Activated CD4-positive, CD25-positive, alpha-beta regulatory T cell treated with anti-CD3 and anti-CD28 coated beads, Interleukin-2, amount 50 U/mL, for 16 hours (primary cell): ENCODE measurements at places on chromosomes 3 and 15.
A peak's percentile ranks its signal among the peaks of the same experiment; 100 is the strongest.

- DNase-seq = no peak
Measured at GRCh38 chr15:77010857-77011256, 15.9 kb downstream of the PSTPIP1 start.

DNA sequence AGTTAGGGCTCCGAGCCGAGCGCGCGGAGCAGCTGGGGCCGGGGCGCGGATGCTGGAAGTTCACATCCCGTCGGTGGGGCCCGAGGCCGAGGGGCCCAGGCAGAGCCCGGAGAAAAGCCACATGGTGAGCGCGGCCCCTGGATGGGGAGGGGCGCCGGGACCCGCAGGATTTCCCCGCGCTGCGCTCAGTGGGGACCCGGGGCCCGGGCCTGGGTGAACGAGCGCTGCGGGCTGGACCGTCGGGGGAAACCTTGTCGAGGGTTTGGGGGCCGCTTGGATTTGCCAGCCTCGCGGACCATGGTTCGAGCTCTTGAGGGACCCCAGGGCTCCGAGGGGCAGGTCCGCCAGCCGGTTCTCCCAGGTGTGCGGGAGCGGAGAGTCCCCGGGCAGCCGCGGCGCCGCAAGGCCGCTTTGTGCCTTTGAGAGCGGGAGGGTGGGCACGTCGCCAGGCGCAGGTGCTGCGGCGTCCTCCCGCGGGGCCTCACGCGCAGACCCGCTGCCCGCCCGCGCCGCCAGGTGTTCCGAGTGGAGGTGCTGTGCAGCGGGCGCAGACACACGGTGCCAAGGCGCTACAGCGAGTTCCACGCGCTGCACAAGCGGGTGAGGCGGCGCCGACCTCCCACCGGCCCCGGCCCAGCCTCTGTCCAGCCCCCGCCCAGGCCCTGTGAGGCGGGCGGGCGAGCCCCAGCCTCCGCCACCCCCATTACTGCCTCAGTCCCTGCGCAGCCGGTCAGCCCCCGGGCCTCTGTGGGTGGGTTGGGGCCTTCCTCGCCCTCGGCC lies at the start of gene SNX22:
Gene SNX22 (plus strand): TSS at position 5 of the 780 bp plus-strand sequence. CDS start 45 bp downstream, at position 50.
- no peak for DNase-seq

DNA sequence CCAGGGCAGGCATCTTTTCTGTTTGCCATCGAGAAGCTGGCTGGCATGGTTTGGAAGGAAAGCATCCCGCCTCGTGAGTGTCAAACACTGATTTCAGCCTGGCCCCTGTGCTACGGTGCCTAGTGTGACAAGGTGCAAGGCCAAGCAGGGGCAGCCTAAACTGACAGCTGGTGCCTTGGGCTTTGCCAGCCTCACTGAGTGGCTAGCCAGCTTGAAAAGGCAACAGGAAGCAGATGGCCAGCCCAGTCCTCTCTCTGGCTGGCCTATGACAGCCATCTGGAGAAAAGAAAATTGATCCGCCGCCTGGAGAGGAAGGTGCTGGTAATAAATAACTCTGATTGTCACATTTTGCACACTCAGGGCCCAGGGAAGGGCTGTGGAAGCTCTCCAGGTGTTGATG lies 52.2 kb downstream of the C3orf85 start:
- no peak for DNase-seq

DNA sequence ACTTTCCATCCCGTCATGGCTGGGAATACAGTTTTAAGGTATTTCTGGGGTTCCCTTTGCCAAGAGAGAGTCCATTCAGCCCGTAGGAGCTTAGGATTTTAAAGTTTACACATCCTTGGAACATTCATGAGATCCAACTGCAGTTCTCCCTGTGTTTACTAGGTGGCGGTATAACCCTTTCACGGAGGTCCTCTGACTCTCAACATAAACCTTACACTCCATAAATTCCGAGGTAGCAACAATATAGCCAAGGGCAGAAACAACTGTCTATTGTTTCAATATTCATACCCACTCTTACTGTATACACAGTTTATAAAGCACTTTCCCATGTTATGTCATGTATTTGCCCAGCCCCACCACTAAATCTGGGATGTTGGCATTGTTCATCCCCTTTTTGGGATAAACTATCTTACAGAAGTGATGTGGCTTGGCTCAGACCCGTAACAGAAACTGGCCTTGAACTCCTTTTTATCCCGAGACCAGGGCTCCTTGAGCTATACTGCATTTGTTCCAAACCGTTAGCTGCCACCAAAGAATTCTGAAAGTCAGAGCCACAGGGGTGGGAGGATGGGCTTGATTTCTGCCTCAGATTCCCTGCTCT lies 69.2 kb upstream of the COL6A5 start:
- DNase-seq = no peak

GRCh38 chr3:98754483-98754882 lies 8.7 kb upstream of the ST3GAL6 start:
- no peak for DNase-seq

GRCh38 chr15:101063891-101064794 lies 145.0 kb downstream of the LRRK1 start:
- DNase-seq = no peak

DNA sequence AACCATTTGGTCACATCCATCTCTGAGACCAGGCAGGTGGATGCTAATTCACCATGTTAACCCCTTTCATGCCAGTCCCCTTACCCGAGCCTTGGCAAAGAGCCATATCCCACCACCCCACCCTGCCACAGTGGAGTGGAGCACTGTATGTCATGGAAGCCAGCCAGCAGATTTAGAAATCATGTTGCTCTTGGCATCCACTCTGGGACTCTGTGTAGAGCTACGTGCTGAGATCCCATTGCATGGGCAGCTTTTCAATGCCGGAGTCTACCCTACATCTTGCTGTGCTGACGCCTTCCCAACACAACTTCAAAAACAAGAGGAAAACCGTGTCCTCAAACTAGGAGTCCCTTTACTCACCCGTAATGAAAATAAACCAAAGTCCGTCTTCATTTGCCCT lies 131.0 kb downstream of the NTRK3 start:
- no peak for DNase-seq

DNA sequence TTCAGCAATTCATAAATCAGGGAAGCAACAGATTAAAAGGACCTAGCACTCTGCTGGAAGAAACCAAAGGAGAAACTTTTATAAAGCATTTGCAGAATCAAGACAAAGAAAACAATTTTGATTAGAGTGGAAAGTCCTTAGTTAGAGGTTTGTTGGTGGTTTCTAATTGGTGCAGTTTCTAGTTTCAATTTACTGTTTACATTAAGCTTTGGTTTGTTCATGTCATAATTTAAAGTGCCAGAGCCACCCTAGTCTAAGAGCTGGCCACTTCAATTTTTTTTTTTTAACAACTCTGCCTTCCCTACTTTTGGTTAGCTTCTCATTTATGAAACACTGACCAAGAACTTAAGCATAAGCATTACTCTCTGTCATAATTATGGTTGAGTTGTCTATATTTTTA lies 1428.2 kb upstream of the GBE1 start:
- DNase-seq = no peak

DNA sequence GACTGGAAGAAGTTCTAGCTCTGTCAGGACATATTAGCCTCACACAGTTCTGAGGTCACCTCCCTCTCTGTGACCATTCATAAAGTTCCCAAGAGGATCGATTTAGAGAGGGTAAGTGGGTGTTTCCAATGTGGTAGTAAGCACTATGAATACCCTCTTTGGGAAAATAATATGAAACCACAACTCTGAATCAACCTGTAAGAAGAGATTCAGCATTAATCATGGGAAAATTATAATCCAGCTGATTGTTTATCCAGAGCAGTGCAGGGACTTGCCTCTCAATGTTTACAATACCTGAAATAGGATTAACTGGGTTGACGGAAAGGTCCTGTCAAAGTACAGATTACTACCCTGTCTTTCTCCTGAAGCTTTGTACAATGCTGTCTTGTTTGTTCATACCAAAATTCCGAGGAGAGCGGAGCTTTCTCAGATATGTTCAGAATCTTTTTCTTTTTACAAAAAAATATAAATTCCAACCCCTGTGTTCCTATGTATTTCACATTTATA lies 302.9 kb upstream of the DPPA4 start:
- DNase-seq = no peak

DNA sequence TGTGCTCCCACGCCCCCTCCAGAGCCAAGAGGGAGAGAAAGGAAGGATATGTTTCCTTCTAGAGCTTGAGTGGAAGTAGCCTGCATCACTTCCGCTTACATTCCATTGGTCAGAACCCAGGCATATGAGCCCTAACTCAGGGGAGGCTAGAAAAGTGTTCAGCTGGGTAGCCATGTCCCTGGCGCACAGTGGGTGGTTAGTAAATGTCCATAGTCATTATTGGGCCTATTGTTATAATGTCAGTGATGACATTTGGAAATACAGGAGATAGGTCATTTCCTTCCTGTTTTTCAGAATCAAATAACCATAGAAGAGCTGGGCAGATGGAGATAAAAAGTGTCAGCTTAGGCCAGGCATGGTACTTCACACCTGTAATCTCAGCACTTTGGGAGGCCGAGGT lies 27.3 kb downstream of the CD276 start:
- no peak for DNase-seq

GRCh38 chr3:154242766-154243165 lies 81.5 kb downstream of the DHX36 start:
- no peak for DNase-seq

DNA sequence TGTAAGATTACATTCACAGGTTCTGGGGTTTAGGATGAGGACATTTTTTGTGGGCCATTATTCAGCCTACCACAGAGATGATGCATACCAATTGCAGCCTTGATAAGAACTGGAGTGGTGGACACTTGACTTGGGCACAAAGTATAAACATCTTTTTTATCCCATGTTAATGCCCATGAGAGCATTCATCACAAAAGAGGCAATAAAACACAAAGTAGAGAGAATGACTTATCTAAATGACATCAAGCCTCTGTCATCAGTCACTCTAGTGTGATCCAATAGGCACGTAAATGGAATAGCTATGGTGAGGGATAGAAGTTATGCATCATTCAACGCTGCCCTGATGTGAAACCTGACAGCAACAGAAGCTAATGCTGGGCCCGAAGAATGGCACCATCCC lies 25.8 kb downstream of the VEPH1 start:
- DNase-seq = no peak

- no peak for DNase-seq
Measured at GRCh38 chr3:138360869-138361525, 12.6 kb downstream of the MRAS start.

DNA sequence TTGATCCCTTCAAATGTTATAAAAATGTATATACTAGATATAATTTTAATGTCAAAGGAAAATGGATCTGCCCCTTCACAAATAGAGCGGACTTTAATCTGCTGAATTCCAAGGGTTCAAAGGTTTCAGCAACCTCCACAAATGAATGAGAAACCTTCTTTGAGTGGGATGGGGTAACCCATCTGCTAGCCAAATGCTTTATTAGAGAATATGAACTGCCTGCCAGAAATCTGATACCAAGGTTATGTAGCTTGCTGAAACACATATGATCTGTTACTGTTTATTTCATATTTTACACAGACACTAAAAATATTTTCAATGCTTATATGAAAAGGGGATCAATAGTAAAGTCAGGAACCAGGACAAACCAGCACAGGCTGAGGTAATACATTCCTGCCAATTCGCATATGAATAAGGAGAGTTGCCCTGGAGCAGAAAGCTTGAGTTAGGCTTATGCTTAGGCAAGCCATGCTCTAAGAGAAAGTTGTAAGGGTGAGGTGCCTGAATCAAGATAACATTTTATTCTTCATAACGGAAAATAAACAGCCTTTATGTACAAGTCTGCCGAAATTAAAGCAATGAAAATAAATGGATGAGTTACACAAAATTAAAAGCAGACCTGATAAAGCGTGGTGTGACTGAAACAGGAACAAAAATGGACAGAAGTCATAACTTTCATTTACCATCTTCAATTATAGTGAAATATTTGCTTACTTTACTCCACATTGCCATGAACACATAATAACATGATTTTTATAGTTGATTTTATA lies 26.5 kb downstream of the PLOD2 start:
- no peak for DNase-seq

DNA sequence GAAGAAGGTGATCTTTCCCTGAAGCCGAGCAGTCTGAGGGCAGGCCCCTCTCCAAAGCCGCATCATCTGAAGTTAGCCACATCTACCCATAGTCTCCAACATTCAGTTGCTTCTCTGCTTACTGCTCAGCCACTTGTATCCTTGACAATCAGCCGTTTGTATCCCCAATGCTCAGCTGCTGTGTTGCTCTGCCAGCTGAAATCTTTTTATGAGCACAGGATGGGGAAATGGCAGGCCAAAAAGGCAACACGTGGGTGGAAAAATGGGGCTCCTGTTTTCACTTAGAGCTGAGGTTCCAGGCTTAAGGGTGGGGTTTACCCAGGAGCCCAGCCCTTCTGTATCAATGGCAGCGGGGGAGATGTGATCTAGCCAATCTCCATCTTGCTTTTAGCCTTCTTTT lies 36.3 kb downstream of the METTL6 start:
- DNase-seq = no peak

DNA sequence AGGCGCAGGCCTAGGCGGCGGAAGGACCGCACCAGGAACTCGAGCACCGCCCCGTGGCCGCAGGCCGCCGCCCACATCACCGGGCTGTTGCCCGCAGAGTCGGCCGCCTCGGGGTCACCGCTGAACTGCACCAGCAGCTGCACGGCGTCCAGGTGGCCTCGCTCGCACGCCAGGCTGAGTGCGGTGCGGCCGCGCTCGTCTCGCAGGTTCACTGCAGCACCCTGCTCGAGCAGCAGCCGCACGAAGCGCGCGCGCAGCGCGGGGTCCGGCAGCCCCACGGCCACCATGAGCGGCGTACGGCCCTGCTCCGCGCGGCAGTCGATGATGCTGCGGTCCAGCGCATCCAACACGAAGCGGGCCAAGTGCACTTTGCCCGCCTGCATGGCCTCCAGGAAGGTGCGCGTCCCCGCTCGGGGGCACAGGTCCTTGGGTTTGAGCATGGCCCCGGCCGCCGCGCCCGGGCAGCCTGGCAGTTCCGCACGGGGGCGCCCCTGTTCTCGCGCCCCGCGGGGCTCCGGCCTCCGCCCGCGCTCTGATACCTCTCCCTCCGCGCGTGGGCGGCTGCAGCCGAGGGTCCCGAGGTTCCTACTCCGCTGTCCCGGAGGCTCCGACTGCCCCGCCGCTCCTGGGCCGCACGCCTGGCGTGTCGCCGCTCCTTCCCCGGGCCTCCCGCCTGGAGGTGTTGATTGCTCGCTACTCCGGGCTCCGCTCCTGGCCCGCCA lies 556 bp downstream of the ANKRD63 start:
- DNase-seq = peak; percentile 12

- no peak for DNase-seq
Measured at GRCh38 chr3:176376531-176376930, 820.8 kb downstream of the TBL1XR1 start.

DNA sequence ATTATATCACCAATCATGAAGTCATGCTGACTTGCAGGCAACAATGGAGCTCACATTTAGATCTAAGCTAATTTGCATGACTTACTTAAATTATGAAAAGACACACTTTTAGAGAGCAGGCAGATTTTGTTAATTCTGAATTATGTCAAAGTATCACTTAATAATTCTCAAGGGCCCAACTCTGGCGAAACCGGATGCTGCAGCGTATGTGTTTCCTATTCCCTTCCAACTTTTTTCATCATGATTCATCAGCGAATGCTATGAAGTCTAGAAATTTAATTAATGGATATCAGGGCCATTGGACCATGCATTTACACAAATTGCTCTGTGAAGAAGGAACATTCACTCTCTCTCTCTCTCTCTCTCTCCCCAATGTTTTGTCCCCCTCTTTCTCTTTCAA lies 63.5 kb upstream of the GOLGA8A start:
- DNase-seq = no peak

GRCh38 chr3:195441992-195442572 lies 738 bp downstream of the ACAP2 start:
- DNase-seq = peak; percentile 10
